Brain pericyte (primary cell): ENCODE measurements at places on chromosomes 1 and 21.

GRCh38 chr1:210551899-210552298 is 223.2 kb downstream of the HHAT start:
- DNase-seq, result no peak

DNA sequence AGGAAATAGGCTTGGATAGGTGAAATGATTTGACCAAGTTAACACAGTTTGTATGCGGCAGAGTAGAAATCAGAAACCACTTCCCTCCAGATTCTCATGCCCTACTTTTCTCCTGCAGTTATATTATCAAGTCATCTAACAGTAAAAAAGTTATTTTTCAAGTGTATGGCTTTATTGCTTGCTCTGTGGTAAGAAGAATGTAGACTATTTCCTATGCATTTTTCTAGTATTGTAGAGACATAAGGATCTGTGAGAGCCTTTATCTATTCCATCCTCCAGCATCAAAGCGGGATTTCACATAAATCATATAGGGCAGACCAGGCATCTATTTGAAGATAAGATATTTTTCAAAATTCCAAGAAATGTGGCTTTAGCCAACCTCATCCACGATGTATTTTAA is 208.5 kb downstream of the TTLL7 start:
- DNase-seq, result no peak

GRCh38 chr1:51575406-51576084 is 41.3 kb upstream of the OSBPL9 start:
- no peak for DNase-seq

DNA sequence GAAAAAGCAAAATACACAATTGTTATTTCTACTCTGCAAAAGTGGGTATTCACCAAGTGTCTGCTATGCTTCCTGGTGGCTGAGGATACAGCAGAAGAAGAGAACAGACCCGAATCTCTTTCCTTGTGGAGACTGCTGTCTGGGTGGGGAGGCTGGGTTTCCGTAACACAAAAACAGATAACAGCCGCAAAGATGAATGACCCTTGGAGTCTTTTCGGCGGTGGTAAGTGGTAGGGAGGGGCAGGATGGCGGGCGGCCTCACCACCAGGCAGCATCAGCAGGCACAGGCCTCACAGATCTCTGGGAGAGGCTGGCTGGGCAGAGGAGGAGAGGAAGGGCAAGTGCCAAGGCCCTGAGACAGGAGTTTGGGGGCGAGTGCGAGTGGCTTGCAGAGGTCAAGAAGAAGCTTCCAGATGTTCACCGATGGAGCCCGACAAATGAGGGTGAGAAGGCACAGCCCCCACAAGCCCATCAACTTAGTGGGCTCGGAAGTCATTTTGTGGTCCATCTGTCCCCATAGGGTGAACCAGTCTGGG is 164.2 kb downstream of the RHOU start:
- DNase-seq, result no peak
